Urinary bladder (tissue), 4 donors: ENCODE measurements at places on chromosomes 11 and 22. TPM values are rescaled to one million over a fixed set of nuclear protein-coding genes. Genes with fewer than 3 reads are reported as not detected.

DNA sequence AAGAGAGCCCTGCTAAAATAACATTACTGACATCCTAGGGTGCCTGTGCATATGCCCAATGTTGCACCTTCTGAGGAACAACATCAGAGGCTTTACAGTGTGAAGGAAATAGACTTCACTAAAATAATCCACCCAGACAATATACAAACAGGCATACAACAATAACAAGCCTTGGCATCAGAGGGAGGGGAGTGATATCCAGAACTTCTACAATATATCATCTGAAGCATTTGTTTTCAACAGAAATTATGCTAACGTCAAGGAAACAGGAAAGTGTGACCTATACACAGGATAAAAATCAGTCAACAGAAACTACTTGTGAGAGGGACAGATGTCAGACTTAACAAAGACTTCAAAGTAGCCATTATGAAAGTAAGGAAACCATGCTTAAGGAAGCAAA is 81.3 kb downstream of the CTNND1 start:
- no peak for DNase-seq

Gene RNASEH2C
- polyA plus RNA-seq, result 102 TPM

DNA sequence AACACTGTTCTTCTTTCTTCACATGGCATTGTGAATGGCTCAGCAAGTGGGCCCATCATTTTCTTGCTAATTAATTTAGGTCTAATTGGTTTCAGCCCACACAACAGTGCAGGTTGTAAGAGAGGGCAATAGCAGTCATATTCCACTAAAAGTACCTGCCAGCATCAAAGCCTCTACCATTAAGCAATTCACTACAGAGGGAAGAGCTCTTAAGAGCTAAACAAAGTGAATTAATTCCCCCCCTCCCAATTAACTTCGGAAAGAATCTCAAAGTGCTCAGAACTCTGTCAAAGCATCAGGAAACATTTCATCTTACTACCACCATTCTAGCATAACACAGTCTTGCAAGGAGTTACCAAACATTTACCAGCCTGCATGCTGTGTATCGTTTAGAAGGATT is 133.9 kb upstream of the UBASH3B start:
- no peak for DNase-seq

GRCh38 chr11:123536690-123537437 is 106.8 kb downstream of the GRAMD1B start:
- no peak for DNase-seq

DNA sequence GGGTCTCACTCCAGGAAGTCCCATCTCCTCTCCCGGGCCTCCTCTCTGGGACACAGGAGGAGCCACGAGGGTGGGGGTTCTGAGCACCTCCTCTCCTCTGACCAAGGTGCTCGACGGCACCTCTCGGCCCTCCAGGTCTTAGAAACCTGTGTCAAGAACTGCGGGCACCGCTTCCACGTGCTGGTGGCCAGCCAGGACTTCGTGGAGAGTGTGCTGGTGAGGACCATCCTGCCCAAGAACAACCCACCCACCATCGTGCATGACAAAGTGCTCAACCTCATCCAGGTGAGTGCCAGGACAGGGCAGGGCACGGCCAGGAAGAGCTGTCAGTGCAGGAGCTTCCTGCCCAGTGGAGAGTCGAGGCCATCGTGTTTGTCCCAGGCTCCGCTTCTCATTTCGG is 23.2 kb downstream of the TOM1 start:
- DNase-seq, result no peak

DNA sequence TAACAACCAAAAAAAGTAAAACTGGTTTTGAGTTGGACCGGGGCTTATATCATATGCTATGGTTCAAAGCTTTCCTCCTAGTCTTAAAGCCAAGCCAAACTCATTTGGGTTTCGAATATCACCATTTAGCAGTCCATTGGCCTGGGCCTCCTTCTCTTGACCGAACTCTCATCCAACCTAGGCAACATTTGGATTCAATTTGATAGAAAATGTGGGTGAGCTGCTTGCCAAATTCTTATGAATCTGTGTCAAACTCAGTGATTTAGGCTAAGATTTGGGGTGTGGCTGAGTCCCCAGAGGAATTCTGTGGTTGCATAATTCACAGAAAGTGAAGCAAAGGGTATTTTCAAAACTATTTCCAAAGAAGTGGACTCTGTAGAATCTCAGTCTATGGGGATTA is 83.7 kb downstream of the BLID start:
- no peak for DNase-seq

DNA sequence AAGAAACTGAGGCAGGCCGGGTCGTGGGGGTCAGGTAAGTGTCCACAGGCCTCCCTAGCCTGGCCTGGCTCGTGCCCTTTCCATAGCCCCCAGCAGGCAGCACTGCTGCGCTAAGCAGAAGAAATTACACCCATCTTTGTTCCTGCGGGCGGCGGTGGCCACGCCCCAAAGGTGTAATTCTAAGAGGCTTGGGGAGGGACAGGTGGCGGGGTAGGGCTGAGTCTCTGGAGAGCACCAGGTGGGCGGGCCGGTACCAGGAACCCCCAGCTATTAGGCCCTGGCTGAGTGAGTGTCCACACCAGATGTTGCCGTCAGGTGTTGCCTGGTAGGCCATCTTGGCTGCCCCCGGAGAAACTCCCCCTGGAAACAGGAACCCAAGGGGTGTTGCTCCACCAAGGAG is 12.3 kb upstream of the ARAP1 start:
- no peak for DNase-seq
